Stimulated activated CD4-positive, alpha-beta T cell treated with anti-CD3 and anti-CD28 coated beads, TNF-alpha, amount 100 ng/mL, for 1 hour (primary cell): ENCODE measurements at places on chromosomes 2 and 18.

GRCh38 chr2:4585057-4585635, 881.8 kb downstream of the DCDC2C start:
- no peak for DNase-seq

GRCh38 chr2:65053199-65053598, 3.0 kb upstream of the CEP68 start:
- no peak for DNase-seq

DNA sequence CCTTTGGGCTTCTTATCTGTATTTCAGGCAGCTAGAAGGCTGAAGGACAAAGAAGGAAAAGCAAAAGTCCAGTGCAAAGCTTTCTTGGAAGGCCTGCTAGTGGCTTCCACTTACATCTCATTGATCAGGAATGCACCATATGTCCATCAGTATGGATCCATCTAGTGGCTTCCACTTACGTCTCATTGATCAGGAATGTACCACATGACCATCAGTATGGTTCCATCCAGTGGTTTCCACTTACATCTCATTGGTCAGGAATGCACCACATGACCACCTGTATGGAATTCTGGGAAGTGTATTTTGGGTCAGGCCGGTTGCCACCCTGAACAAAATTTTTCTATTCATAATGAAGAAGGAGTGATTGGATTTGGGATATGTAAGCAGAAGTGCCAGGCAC, 70.6 kb downstream of the LYPD6 start:
- DNase-seq: no peak

DNA sequence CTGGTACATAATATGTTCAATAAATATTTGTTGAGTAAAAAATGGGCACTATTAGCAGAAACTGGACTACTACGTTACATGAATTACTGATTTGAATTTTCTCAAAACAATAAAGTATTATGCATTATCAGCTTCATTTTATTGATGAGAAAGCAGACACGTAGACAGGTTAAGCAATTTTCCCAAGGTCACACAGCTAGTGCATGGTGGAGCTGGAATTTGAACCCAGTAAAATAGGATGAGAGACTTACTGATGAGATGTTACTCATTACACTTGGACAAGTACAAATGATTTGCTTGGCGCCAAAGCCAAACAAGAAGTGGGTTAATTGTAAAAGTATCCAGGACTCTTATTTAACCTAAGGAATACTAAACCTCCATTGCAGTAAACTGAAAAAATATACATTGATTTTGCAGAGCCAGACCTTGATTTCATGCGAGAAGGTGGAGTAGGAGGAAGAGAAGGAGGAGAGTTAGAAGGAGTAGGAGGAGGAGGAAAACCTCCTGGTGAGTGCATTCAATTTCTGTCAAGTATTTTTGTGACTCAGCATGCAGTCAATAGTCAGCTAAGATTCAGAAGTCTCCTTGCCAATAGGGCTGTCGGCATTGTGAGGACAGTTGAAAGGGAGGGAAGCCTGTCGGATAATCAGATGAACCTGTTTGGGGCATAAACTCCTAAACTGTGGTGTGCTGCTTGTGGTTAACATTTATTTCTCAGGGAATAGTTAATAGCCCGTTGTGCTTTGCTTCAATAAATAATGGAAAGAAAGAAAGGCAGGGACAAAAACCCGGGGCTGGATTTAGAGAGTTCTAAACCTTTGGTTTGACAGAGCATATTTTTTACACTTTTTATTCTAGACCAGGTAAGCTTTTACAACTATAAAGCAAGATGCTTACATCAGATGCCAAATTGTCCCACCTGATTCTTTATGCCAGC, 77.0 kb upstream of the TACR1 start:
- no peak for DNase-seq

DNA sequence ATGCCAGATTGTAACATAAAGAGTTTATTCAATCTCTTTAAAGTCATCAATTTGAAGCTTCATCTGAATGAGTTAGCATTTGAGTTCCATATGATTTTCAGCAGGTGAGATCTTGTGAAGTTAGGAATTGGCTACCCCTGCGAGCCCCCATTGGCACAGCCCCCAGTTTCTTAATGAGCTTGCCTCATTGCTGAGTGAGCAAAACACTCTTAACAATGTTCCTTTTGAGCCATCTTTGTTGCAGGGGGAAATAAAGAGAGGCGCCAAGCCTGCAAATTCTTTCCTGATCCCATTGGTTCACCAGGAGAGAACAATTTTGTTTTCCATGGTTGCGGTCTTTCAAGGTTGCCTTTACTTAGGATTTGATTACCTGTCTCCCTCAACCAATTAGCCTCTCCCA, 18.7 kb downstream of the DPP10 start:
- no peak for DNase-seq

DNA sequence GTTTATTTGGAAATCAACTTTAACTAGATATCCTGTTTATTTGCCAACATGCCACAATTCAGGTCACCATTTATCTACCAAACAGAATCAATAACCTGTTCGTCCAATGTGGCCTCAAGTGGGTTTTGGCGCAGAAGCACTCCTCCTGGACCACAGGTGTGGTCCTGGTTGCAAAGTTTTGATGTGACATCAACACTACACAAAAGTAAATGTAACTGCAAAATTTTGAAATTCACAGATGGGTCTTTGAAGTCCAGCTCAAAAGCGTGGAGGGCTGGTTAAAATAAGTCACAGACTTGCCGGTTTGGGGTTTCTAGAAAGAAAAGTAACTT, 474 bp upstream of the GCA start:
- DNase-seq: no peak

GRCh38 chr18:35408843-35409261, 31.7 kb upstream of the ZNF396 start:
- DNase-seq: no peak

DNA sequence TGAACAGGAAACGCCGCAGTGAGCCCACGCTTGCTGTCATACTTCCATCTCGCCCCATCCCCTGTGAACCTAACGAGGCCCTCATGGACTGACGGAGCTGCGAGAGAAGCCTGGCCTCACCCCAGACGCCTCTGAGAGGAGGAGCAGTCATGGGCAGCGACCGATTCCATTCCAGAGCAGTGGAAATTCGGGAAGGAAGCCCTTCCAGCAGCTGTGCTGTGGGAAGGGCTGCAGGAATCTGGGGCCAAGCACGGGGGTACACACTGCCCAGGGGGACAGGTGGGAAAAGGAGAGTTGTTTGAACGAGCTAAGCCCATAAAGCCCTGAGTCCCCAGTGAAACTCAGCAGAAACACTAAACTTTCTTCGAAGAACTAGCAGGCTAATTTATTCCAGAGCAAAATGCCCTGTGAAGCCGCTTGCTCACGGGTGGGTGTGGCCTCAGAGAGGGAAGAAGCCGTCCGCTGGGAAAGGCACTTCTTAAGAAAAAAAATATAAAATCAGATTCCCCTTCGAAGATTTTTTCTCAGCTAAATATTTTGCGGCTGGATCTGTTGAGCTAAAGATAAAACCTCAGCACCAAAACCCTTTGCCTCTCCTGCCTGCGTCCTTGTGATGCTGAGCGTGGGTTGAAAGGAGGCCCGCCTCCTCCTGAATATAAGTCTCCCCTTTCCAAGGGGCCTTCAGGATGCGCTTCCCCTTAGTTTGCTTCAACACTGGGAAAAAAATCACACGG, 38.2 kb downstream of the ANKMY1 start:
- no peak for DNase-seq

- DNase-seq: no peak
Measured at GRCh38 chr2:154623819-154624218, 74.7 kb upstream of the KCNJ3 start.

DNA sequence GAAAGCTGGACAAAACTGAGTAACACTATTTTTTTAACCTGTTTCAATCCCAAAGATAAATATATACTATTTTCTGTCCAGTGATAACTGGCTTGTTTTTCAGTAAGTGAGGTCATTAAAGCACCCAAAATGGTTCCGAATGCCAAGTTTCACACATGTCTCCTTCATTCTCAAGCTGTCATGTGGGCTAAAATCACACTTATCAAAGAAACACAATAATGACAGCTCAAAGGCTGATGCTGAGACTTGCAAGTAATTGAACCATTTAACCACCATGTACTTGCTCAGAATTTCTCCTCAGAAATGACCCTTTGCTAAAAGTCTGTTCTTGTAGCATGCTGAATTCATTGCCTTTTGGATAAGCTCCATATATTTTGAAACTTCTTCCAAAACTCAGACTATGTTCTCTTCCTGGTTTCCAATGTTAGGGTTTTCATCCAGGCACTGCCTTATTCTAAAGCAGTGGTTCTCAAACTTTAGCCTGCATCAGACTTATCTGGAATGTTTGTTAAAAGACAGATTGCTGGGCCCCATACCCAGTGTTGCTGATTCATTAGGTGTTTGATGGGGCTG, 149.8 kb downstream of the VWC2L start:
- no peak for DNase-seq

GRCh38 chr2:190714958-190715357, 66.1 kb downstream of the NAB1 start:
- DNase-seq: no peak

DNA sequence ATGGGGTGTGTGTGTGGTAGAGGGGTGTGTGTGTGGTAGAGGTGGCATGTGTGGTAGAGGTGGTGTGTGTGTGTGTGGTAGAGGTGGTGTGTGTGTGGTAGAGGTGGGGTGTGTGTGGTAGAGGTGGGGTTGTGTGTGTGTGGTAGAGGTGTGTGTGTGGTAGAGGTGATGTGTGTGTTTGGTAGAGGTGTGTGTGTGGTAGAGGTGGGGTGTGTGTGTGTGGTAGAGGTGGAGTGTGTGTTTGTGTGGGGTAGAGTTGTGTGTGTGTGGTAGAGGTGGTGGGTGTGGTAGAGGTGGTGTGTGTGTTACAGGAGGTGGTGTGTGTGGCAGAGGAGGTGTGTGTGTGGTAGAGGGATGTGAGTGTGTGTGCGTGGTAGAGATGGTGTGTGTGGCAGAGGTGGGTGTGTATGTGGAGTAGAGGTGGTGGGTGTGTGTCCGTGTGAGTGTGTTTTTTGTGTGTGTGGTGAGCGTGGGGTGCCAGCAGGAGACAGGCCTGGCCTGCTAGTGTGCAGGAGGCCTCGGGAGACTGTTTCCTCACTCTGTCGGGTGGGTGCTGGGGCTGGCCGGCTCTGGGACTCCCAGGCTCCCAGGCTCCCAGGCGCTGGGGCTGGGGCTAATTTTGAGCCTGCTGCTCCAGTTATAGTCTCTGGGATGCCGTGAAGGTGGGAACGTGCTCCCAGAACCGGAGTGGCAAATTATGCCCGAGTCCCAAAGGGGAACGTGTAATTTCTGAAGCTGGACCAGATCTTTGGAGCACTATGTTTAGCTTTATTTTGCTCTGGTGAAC, 165.2 kb downstream of the DYSF start:
- DNase-seq: no peak

DNA sequence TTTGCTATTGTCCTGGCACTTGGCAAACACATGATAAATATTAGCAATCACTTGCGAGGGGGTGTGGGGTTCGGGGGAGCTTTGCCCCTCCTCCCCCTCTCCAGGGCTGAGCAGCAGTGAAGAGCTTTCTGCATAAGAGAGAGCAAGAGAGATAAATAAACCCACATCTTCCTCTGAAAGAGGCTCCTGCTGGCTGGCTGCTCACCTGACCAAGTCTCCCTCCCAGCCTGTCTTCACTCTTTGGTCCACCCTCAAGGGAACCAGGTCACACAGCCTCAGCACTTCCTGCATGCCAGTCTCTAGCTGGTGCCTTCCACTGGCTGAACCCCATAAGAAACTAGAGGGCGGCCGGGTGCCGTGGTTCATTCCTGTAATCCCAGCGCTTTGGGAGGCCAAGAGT, 18.5 kb upstream of the YWHAQ start:
- DNase-seq: no peak

DNA sequence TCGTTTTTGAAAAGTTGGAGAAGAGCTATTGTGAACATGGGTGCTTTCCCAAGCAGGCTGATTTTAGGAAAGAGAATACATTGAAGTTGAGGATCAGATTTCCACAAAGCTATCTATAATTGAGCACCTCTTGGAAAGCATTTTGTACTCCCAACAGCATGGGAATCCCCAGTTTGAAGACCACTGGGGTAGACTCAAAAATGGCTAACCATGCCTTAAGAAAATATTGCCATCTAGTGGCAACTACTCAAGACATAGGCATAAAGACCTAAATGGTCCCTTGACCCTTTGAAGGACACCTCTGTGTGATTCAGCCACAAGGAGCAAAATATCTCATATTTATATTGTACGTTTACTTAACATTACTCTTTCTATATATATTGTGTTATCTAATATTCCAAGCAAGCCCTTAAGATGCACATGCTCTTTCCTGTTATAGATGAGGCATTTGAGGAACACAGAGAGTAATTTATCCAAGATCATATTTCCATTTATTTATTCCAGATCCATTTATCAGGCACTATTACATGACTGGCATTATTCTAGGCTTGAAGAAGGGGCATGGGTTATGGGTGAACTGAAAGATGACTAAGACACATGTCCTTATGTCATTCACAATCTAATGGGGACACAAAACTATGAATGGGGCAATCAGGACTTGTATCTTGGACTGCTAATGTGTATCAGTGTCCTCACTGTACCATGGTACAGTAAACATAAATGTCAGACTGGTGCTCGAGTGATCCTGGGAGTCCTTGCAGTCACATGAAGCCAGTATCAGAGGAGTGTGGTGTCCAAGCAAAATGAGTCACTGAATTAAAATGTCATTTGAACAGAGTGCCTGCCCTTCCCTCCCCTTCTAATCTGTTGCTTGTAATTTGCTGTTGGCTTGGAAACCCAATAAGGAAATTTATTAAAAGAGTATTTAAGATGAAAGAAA, 121.0 kb upstream of the XPO1 start:
- no peak for DNase-seq

- no peak for DNase-seq
Measured at GRCh38 chr2:125085904-125086303, 1060.8 kb downstream of the CNTNAP5 start.

- DNase-seq: no peak
Measured at GRCh38 chr2:22694856-22695255, 690.1 kb upstream of the KLHL29 start.

GRCh38 chr2:238138331-238139195, at the start of gene KLHL30:
Gene KLHL30 (plus strand): TSS chr2:238138668. CDS start chr2:238140755, 2,087 bp downstream.
- DNase-seq: no peak

DNA sequence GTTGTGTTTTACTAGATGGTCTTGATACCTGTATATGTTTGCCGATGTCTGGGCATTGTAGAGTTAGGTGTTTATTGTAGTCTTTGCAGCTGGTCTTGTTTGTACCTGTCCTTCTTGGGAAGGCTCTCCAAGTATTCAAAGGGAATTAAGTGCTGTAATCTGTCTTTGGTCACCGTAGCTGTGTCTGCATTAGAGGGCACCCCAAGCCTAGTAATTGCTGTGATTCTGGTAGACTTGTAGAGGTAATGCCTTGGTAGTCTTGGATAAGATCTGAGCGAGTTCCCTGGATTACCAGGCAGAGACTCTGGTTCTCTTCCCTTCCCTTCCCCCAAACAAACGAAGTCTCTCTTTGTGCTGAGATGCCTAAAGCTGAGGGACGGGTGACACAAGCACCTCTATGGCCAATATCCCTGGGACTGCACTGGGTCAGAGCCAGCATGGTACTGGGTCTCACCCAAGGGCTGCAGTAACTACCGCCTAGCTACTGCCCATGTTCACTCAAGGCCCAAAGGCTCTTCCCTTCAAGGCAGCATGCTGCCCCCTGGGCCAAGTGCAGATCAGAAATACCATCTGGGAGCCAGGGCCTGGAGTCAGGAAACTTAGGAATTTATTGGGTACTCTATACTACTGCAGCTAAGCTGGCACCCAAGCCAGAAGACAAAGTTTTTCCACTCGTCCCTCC, 27.1 kb downstream of the STPG4 start:
- no peak for DNase-seq

- DNase-seq: no peak
Measured at GRCh38 chr2:172635548-172635947, 79.7 kb downstream of the PDK1 start.
